Immature natural killer cell (primary cell): ENCODE measurements at places on chromosomes 11 and 22.
A peak's percentile ranks its signal among the peaks of the same experiment; 100 is the strongest.

GRCh38 chr22:23382428-23383218 is 197.5 kb downstream of the IGLL1 start:
- DNase-seq, result no peak

DNA sequence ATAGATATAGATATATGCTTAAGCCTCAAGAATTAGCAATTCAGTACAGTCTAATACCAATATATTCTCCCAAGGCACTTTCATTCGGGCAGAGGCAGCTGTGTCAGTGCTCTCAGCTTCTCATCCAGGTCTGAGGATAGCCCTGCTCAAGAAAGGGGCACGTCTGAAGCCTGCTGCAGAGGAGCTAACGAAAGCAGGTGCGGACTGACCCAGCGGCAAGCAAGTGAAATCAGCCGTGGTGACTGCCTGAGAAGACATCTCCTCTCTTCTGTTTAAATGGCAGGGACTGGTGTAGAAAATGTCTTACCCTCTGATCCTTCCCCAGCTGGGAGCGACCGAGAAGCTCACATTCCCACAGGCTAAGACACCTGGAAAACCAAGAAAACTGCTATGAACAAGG is 468.6 kb downstream of the BRD1 start:
- no peak for DNase-seq

- DNase-seq, result no peak
Measured at GRCh38 chr11:19344661-19345518, 104.1 kb upstream of the E2F8 start.

DNA sequence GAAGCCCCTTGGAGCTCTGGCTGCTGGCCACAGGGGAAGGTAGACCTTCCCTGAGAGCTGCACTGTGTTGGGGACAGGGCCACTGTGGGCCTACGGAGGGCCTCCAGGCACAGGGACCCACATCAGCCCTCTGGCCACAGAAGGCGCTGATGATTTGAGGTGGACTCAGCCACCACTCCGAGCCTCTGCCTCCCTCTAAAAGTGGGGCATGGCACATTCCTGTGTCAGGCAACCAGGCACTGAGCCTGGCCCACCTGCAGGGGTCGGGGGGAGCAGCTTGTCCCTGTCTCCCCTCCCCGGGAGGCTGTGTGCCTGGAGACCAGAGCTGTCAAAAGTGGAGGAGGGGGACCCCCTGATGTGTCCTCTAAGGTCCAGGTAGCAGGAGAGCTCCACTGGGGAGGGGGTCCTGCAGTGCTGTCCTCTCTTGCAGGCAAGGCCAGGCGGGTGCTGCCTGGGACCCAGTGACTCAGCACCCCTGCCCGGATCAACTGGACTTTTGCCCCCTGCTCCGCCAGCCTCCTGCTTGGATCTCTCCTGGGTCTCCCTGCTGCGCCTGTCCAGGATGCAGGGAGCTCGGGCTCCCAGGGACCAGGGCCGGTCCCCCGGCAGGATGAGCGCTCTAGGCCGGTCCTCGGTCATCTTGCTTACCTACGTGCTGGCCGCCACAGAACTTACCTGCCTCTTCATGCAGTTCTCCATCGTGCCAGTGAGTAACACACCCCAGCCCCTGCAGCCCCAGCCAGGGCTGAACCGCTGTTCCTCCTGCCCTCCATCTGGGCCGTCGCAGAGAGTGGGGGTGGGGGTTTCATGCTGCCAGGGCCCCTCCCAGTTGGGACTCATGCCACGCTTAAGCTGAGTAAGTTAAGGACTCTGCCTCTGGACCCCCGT is 17.5 kb upstream of the CDKN1C start:
- DNase-seq, result no peak

DNA sequence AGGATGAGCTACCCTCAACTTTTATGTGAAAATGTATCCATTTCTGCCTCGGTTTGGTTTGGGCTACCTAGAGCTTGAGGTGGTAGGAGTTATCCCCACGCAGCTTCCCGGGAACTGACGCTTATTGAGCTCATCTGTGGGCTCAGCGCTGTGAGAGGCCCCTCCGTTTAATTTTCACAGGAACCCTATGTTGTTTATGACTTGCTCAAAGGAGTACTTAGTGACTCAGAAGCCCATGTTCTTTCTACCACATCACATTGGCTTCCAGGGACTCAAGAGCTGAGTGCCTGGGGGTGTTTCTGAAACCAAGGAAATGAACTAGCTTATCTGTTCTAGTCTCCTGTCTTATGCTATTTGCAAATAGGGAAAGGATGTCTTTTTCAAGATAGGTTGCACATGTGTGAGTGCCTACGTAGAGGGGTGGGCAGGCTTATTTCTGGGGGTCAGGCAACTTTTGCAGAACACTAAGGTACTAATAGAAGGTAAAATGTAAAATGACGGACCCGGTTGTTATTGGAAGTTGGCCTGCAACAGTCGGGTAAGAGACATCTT is 40.5 kb downstream of the MICAL2 start:
- no peak for DNase-seq

GRCh38 chr22:33529424-33530113 is 390.7 kb downstream of the LARGE1 start:
- no peak for DNase-seq

GRCh38 chr11:46391186-46391577 is 394 bp downstream of the CHRM4 start:
- DNase-seq, result no peak

- DNase-seq, result no peak
Measured at GRCh38 chr11:101010899-101011298, 118.7 kb downstream of the PGR start.

GRCh38 chr22:27226666-27227065 is 569.3 kb downstream of the MIAT start:
- no peak for DNase-seq

DNA sequence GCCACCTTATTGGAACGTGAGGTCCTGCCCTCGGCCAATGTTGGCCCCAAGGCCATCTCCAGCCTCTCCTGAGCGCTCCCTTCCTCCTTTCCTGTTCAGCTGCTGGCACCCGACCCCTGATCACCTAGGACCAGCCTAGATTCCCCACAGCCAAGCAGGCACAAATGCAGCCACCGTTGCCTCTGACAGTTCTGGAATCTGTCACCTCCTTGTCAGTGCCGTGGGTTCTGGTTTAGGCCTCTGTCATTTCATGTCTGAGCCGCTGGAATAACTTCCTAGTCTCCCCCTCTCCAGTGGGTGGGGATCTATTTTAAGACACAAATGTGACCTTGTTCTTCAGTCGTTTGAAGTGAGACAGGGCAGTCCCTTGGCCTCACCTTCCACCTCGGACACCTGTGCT is 29.7 kb downstream of the FADS3 start:
- no peak for DNase-seq

- DNase-seq, result no peak
Measured at GRCh38 chr11:24145411-24145810, 351.4 kb upstream of the LUZP2 start.

- no peak for DNase-seq
Measured at GRCh38 chr22:35824256-35824655, 106.6 kb downstream of the APOL5 start.

DNA sequence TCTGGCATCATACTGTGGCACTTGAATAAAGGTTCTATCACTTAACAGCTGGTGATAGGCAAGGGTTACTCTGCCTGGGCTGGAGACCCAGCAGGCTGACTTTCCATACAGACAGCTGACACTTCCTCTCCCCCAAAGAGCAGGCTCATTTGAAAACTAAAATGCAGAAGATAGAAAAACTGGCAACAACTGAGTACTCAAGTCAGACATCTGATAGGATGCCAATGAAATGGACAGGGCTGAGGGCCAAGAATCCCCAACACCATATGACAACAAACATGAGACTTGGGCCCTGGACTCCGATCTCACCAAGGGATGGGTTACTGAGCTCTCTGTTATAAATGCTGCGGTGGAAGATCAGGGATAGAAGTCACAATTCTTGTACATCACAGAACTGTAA is 237.2 kb downstream of the LRRC4C start:
- DNase-seq, result no peak

DNA sequence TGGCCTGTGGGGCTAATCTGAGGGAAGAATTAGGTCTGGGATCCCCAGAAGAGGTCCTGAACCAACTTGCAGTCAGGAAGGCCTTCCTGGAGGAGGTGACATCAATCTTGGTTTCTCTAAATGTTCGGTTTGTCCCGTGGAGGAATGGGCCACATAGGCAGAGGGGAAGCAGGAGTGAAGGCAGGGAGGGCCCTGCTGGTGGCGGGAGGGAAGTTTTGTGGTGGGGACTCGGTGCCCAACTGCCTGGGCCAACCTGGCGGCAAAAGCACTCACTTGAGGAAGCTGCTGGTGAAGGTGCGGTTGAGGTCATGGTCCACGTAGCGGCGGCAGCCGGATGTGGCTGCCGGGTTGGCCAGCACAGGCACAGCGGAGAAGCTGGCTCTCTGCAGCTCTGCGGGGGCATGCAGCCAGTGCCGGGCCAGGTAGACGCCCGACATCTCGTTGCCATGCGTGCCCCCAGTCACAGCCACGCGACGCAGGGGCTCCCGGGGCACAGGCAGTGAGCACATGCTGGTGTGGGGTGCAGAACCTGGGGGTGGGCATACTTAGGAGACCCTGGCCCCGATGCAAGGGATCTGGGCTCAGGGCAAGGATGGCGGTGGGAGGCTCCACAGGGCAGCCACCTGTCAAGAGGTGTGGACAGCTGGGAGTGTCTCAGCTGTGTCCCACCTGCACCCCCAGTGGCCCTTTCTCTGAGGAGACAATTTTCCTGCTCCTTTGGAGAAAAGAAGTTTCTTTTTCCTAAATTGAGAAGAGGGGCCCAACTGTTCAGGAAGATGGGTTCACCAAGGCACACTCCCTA is 3.8 kb downstream of the ACY3 start:
- DNase-seq, result peak; percentile 65

- no peak for DNase-seq
Measured at GRCh38 chr11:75351541-75351790, at the start of gene ARRB1. ARRB1 (minus strand) TSS chr11:75351661; CDS start chr11:75351607, 54 bp downstream.

DNA sequence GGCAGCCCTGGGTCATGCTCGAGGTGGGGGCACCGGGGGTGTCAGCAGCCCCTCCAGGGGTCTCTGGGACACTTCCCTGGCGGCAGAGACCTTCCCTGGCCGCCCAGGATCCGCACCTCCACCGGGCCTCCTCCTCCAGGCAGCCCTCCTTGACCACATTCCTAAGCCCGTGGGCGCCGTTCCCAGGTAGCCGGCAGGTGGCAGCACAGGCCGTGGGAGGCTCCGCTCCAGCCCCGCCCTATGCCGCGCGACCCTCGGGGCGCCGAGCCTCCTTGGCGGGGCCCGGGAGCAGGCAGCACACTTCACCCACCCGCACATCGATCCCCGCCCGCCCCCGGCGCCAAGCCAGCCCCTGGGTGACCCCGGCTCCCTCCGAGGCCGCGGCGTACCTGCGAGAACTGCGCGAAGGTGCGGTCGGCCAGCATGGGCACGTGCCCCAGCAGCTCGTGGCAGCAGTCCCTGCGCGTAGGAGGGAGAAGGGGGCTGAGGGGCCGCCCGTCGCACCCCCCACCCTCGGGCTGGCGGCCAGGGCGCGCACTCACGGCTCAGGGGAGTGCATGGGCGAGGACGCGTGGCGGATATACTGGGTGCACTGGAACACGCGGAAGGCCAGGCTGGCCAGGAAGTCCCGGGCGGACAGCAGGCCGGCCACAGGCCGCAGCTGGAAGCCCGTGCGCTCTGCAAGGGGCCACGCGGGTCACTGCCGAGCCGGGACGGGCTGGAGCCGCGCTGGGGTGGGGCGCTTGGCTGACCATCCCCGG is 5.3 kb upstream of the INS start:
- DNase-seq, result no peak

- no peak for DNase-seq
Measured at GRCh38 chr11:24412722-24413121, 84.1 kb upstream of the LUZP2 start.

DNA sequence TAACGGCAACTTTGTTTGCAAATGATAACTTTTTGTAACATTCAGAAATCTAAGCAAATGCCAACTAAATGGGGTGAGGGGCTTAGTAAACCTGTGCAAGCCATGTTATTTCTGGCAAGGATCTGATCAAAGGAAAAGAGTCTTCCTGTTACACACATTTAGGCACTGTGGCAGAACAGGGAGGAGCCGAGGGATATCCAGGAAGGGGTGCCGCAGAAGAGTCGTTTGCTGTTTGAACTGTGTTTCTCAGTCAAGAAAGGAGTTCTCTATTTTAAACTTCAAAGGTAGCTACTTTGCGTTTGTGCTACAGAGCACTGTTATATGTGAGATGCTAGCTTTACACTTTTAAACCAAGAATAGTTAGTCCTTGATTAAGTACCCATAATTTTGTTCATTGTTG is 175.5 kb downstream of the ETS1 start:
- no peak for DNase-seq

- DNase-seq, result no peak
Measured at GRCh38 chr11:83682611-83682973, 396.4 kb upstream of the CCDC90B start.

DNA sequence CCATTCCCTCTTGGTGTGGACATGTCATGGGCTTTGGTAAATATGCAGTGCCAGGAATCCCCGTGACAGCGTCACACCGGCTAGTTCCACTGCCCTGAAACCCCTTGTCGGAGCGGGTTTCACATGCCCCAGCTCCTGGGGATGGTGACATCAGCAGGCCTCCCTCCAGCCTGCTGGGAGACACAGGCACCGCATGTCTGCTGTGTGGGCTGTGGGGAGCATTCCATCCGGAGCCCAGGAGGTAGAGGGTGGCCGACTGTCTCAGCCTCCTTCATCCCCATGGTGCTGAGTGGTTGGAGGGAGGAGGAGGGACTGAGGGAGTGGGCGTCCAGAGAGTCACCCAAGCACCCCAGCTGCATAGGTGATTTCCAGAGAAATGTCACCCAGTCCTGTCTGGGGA is 1161.1 kb downstream of the BRD1 start:
- DNase-seq, result no peak

DNA sequence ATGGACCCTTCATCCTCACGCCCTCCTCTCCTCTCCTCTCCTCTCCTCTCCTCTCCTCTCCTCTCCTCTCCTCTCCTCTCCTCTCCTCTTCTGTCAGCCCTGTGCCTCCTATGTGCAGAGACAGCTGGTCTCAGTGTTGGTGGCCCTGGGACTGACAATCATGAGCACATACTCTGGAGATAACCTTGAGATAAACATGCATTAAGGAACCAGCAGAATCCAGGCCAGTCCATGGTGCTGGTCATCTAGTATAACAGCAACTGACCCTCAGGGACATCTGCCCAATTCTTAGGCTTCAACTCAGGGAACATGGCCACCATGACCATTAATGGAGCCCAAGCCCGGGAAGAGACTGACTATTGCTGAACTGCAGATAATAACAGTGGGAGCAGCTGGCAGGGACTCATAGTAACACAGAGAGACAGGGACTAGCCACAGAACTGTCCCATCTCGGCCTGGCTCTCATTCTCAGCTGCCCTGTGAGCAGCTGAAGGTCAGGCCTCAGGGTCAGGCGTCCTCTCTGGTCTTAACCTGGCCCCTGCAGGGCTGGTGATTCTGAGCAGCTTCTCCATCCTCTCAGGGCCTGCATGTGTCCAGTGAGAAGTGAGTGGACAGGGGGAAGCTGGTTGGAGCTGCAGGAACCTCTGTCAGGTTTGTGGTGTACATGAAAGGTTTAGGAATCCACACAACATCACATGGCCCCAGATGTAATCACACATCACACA is 45.4 kb downstream of the GGTLC2 start:
- DNase-seq, result no peak
